ENCODE measurements at places on chromosomes 2 and 18.

GRCh38 chr2:128522829-128523228 is 204.2 kb upstream of the HS6ST1 start:
- DNase-seq: no peak

GRCh38 chr2:239233576-239233975 is 167.2 kb downstream of the HDAC4 start:
- DNase-seq: no peak

DNA sequence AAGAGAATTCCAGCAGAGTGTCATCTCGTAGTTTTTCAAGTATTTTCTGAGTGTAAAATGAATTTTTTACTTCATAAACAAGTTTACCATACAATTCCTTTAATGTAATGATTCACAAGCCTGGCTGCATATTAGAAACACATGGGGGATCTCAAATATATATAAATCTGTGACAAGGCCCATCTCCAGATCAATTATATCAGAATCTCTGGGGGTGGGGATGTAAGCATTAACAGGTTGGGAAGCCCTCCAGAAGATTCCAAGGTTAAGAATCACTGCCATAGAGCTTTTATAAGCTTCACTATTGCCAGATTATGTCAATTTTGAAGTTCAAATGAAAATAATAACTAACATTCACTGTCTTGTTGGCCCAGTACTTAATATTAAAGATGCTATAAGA is 111.2 kb downstream of the BAZ2B start:
- no peak for DNase-seq

GRCh38 chr2:189002079-189002478 is 27.9 kb downstream of the COL3A1 start:
- no peak for DNase-seq

GRCh38 chr2:188403676-188404075 is 112.0 kb downstream of the GULP1 start:
- DNase-seq: no peak

DNA sequence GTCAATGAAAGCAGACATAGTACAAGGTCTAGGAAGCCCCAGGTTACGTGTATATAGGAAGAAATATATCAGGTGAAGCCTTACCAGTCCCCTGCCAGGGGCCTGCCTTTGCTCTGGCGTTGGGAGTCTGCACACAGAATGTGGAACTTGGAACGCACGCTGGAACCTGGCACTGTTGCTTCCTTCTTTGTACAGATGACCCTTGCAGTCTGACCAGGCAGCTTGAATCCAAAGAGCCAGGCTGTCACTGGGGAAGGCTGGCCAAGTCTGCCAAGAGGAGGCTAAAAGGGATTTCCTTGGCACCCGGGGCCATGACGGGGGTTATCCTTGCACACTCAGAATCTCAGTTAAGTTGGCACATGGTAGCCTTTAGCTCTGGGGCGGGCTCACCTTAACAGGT is 39.5 kb downstream of the TMEM247 start:
- DNase-seq: no peak
